ENCODE measurements at places on chromosomes 12 and 14.
A peak's percentile ranks its signal among the peaks of the same experiment; 100 is the strongest.

- no peaks in the 10 kb centered on the region for H3K4me1 ChIP-seq
- no peak overlapping the region for H3K4me3 ChIP-seq
- no peaks in the 10 kb centered on the region for H3K27me3 ChIP-seq
Observed at GRCh38 chr12:87246726-87247125, 782.5 kb downstream of the C12orf50 start.

GRCh38 chr14:23070262-23071129 is 13.2 kb upstream of the CDH24 start:
- H3K36me3 ChIP-seq, result peaks cover 66% of the 10 kb centered on the region
- peak overlapping the region; percentile 73 for H3K4me3 ChIP-seq
- DNase-seq, result no peak
- H3K27me3 ChIP-seq, result no peaks in the 10 kb centered on the region
- peak overlapping the region; percentile 78 for H3K27ac ChIP-seq

GRCh38 chr14:35068238-35069012 is 22.4 kb downstream of the FAM177A1 start:
- H3K27ac ChIP-seq, result no peak overlapping the region
- H3K4me3 ChIP-seq, result no peak overlapping the region
- no peak for DNase-seq
- H3K4me1 ChIP-seq, result no peaks in the 10 kb centered on the region
- H3K36me3 ChIP-seq, result peaks cover 4% of the 10 kb centered on the region

DNA sequence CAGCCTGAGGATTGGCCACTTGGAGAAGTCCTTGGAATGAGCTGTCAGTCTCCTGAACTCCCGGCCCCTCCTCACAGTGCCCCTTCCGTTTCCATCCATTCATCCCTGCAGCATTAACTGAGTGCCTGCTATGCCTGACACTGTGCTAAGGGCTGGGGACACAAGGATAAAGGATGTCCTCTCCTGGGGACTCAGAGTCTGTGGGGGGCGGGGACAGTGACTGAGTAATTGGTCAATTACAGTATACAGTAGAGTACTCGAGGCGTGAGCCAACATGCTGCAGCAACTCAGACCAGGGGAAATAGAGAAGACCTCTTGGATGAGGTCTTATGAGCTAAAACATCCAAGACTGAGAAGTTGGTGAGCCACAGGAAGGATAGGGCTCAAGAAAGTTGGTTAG is 43.4 kb upstream of the PWP1 start:
- no peak overlapping the region for H3K4me3 ChIP-seq
- H3K36me3 ChIP-seq, result no peaks in the 10 kb centered on the region
- no peaks in the 10 kb centered on the region for H3K4me1 ChIP-seq
- peaks cover 10% of the 10 kb centered on the region for H3K27me3 ChIP-seq
- DNase-seq, result no peak
- no peak overlapping the region for H3K27ac ChIP-seq

GRCh38 chr14:68297876-68298468 is 478.4 kb downstream of the RAD51B start:
- H3K4me1 ChIP-seq, result no peaks in the 10 kb centered on the region
- H3K4me3 ChIP-seq, result no peak overlapping the region
- no peak for DNase-seq
- no peaks in the 10 kb centered on the region for H3K27me3 ChIP-seq
- H3K36me3 ChIP-seq, result peaks cover 4% of the 10 kb centered on the region

DNA sequence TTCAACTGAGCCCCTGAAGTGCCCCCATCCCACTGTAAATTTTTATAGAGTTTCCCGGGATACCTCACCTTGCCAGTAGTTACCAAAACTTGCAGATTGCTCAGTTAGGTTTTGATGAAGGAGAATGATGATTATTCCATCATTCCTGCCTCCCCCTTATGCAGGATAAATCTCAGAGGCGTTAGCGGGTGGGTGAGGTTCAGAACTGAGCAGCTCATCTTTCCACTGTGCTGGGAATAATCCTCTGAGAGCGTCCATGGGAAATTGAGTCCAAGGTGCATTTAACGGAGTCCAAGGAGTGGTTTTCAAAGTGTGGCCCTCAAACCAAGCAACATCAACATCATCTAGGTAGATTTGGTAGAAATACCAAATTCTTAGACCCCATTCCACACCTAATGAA is 18.7 kb downstream of the ACSM4 start:
- no peak overlapping the region for H3K4me3 ChIP-seq
- H3K4me1 ChIP-seq, result no peaks in the 10 kb centered on the region
- H3K27me3 ChIP-seq, result peaks cover 7% of the 10 kb centered on the region

- no peaks in the 10 kb centered on the region for H3K4me1 ChIP-seq
- H3K36me3 ChIP-seq, result no peaks in the 10 kb centered on the region
- DNase-seq, result no peak
Observed at GRCh38 chr12:26214121-26214520, 18.7 kb downstream of the SSPN start.

GRCh38 chr12:81987371-81987770 is 228.2 kb upstream of the PPFIA2 start:
- no peaks in the 10 kb centered on the region for H3K27me3 ChIP-seq
- no peak overlapping the region for H3K27ac ChIP-seq
- H3K4me1 ChIP-seq, result no peaks in the 10 kb centered on the region
- H3K4me3 ChIP-seq, result no peak overlapping the region
- H3K36me3 ChIP-seq, result no peaks in the 10 kb centered on the region

GRCh38 chr12:29547151-29547632 is 49.7 kb upstream of the OVCH1 start:
- no peaks in the 10 kb centered on the region for H3K4me1 ChIP-seq
- no peak overlapping the region for H3K4me3 ChIP-seq
- H3K27me3 ChIP-seq, result peaks cover 7% of the 10 kb centered on the region
- no peak for DNase-seq
- H3K27ac ChIP-seq, result no peak overlapping the region
- no peaks in the 10 kb centered on the region for H3K36me3 ChIP-seq

- no peaks in the 10 kb centered on the region for H3K4me1 ChIP-seq
- DNase-seq, result no peak
- no peaks in the 10 kb centered on the region for H3K27me3 ChIP-seq
- H3K27ac ChIP-seq, result no peak overlapping the region
Observed at GRCh38 chr14:105223260-105223659, 25.1 kb upstream of the BTBD6 start.

GRCh38 chr14:25484235-25484634 is 434.3 kb upstream of the STXBP6 start:
- no peaks in the 10 kb centered on the region for H3K36me3 ChIP-seq
- DNase-seq, result no peak
- no peak overlapping the region for H3K4me3 ChIP-seq
- H3K4me1 ChIP-seq, result no peaks in the 10 kb centered on the region
- no peaks in the 10 kb centered on the region for H3K27me3 ChIP-seq
- no peak overlapping the region for H3K27ac ChIP-seq

DNA sequence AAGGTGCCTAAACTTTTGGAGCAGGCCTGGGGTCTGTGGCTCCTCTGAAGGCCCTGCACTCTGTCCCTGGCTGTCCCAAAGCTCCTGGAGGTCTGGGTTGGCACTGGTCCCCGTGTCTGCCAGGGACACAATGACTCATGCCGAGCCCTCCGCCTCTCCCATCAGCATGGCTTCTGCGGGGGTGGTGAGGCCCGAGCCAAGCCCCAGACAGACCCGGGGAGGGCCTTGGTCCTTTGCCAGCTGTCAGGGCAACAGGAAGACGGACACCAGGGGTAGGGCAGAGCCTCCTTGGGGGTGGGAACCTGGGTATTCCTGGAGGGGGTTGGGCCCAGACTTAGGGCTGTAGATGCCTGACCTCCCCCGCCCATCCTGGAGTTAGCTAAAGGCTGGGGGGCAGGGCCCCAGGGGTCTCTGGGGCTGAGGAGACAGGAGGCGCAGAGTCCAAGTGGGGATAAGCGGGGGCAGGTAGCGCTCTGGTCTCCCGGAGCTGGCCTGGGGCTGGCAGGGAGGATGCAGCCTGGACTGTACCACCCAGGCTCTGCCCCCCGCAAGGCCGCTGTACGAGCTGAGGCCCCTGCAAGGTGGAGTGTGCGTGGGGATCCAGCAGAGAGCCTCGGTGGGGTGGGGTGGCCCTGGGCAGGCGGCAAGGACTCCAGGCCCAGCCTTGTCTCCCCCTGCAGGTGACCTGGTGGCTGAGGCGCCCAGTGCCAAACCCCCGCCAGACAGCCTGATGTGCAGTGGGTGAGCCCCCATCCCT is 16.4 kb upstream of the PUS1 start:
- no peak overlapping the region for H3K4me3 ChIP-seq
- no peak overlapping the region for H3K27ac ChIP-seq
- H3K36me3 ChIP-seq, result peaks cover 91% of the 10 kb centered on the region
- no peak for DNase-seq

- no peak overlapping the region for H3K27ac ChIP-seq
- no peaks in the 10 kb centered on the region for H3K36me3 ChIP-seq
- no peak for DNase-seq
- H3K4me3 ChIP-seq, result no peak overlapping the region
- no peaks in the 10 kb centered on the region for H3K27me3 ChIP-seq
Observed at GRCh38 chr12:1047898-1048660, 57.1 kb downstream of the ERC1 start.

- H3K27me3 ChIP-seq, result no peaks in the 10 kb centered on the region
- H3K36me3 ChIP-seq, result no peaks in the 10 kb centered on the region
- no peak for DNase-seq
- H3K4me3 ChIP-seq, result no peak overlapping the region
- no peak overlapping the region for H3K27ac ChIP-seq
Observed at GRCh38 chr14:52227619-52228222, 39.8 kb upstream of the PTGDR start.

DNA sequence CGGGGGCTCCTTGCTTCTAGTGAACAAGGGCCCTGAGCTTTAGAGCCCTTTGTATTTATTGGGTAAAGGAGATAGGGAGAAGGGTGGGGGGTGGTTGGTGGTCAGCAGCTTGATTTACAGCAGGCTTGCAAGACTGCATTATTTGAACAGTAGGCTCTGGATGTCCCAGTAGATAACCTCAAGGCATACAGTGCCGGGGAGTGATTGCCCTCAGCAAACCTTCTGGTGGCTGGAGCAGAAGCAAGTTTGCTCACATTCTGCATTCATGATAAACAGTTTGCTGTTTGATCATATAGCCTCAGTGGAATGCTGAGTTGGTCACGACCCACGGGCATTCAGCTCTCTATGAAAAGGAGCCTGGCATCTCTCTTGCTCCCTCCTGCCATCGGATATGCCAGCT is 16.5 kb upstream of the MAPKAPK5 start:
- DNase-seq, result no peak

DNA sequence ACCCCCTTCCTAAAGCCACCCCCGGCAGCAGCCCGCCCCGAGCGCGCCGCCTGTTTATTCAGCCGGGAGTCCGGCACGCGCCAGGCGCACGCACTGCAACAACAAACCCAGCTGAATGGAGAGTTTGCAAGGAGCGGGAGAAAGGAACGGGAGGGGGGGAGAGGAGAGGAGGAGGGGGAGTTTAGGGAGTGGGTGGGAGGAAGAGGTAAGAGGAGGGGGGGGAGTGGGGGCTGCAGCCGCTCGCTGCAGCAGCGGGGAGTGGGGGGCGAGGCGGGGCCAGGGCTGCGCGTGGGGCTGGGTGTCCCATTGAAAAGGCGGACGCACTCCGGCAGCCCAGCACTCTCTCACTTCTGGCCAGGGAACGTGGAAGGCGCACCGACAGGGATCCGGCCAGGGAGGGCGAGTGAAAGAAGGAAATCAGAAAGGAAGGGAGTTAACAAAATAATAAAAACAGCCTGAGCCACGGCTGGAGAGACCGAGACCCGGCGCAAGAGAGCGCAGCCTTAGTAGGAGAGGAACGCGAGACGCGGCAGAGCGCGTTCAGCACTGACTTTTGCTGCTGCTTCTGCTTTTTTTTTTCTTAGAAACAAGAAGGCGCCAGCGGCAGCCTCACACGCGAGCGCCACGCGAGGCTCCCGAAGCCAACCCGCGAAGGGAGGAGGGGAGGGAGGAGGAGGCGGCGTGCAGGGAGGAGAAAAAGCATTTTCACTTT is at the start of gene ASCL1:
ASCL1 (plus strand) TSS at position 336 of the 712 bp plus-strand sequence. CDS start 571 bp downstream, outside the sequence.
- H3K36me3 ChIP-seq, result no peaks in the 10 kb centered on the region
- H3K27me3 ChIP-seq, result peaks cover 6% of the 10 kb centered on the region
- DNase-seq, result no peak
- H3K27ac ChIP-seq, result no peak within 1 kb of the TSS

- H3K27ac ChIP-seq, result no peak overlapping the region
- DNase-seq, result no peak
- H3K27me3 ChIP-seq, result no peaks in the 10 kb centered on the region
- no peaks in the 10 kb centered on the region for H3K36me3 ChIP-seq
- no peaks in the 10 kb centered on the region for H3K4me1 ChIP-seq
Observed at GRCh38 chr12:131869871-131870418, 24.5 kb upstream of the ULK1 start.

DNA sequence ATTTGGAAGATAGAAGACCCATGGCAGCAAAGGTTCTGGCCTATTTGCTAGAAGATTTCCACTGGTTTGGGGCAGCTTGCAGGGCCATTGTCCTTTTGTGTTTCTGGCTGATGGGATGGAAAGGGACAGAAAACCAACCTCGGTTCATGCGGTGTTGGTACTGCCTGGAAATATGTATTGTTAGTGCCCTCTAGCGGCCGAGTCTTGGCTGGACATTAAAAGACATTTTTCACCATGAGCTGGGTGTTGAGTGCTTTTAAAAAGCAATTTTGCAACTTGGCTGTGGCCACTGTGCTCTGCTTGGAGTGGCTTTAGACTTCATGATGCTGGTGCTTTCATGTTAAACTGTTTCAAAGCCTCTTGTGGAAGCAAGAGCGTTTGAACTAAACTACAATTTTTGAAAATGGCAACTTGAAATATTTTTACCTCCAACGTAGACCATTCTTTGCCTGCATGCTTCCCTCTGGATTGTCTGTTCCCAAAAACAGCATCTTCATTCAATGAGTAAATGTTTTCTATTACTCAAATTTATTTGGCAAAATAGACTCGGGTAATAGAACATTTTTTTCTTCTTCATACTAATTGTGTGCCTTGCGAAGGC is 102.7 kb upstream of the TBX5 start:
- H3K27ac ChIP-seq, result no peak overlapping the region
- H3K36me3 ChIP-seq, result no peaks in the 10 kb centered on the region
- DNase-seq, result peak; percentile 70
- H3K27me3 ChIP-seq, result no peaks in the 10 kb centered on the region

GRCh38 chr14:77111021-77111420 is 13.0 kb downstream of the CIPC start:
- no peak overlapping the region for H3K4me3 ChIP-seq
- DNase-seq, result no peak
- H3K36me3 ChIP-seq, result peaks cover 68% of the 10 kb centered on the region
- no peak overlapping the region for H3K27ac ChIP-seq

DNA sequence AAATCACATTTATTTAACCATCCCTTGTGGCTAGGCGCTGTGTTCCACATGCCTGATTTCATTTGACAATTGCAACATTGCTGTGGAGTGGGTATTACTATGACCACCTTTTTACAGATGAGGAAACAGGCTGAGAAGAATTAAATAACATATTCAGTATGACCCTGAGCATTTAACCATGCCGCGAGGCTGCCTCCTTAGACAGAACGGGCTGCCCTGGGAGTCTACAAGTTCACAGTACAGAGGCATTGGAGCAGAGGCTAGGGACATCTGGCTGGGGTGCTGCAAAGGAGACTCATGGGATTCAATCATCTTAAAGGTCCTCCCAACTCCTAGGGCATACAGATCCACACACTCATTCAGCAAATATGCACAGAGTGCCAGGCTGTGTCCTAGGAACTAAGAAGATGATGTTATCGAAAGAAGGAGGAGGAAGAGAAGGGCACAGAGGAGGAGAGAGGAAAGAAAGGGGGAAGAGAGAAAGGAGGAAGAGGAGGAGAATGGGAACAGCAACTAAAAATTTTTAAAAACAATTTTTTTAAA is 164.7 kb upstream of the CCND2 start:
- H3K27me3 ChIP-seq, result peaks cover 17% of the 10 kb centered on the region
- H3K4me3 ChIP-seq, result no peak overlapping the region
- no peaks in the 10 kb centered on the region for H3K36me3 ChIP-seq
- DNase-seq, result no peak
- no peaks in the 10 kb centered on the region for H3K4me1 ChIP-seq

All from DND-41 (cell line).